WERI-Rb-1 (cell line): ENCODE measurements at places on chromosomes 5 and 9.
A peak's percentile ranks its signal among the peaks of the same experiment; 100 is the strongest.

- no peak for DNase-seq
These were observed 794 bp upstream of the DCAF12 start for GRCh38 chr9:34127035-34127948.

- DNase-seq: no peak
These were observed 14.5 kb downstream of the SLC22A4 start for GRCh38 chr5:132308701-132309100.

DNA sequence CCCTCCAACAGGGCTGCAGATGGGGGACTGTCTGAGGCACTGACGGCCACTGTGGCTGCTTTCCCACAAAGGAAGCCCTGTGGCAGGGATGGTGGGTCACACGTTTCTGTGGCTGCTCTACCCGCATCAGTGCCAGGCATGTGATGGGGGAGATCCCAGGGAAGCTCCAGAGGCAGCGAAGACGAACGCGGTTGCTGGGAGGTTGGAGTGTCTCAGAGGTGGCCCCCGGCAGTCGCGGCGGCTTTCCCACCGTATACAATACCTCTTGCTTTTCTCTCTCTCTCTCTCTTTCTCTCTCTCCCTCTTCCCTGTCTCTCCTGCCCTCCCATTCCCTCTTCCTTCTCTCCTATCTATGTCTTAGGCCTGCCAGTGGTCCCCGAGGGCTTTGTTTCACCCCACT lies 56.7 kb downstream of the CYFIP2 start:
- DNase-seq: no peak

- DNase-seq: peak; percentile 93
These were observed 5.8 kb downstream of the TRAF1 start for GRCh38 chr9:120920806-120921178.

- peak; percentile 49 for DNase-seq
These were observed 35.5 kb upstream of the ADAMTSL1 start for GRCh38 chr9:18438300-18438925.

DNA sequence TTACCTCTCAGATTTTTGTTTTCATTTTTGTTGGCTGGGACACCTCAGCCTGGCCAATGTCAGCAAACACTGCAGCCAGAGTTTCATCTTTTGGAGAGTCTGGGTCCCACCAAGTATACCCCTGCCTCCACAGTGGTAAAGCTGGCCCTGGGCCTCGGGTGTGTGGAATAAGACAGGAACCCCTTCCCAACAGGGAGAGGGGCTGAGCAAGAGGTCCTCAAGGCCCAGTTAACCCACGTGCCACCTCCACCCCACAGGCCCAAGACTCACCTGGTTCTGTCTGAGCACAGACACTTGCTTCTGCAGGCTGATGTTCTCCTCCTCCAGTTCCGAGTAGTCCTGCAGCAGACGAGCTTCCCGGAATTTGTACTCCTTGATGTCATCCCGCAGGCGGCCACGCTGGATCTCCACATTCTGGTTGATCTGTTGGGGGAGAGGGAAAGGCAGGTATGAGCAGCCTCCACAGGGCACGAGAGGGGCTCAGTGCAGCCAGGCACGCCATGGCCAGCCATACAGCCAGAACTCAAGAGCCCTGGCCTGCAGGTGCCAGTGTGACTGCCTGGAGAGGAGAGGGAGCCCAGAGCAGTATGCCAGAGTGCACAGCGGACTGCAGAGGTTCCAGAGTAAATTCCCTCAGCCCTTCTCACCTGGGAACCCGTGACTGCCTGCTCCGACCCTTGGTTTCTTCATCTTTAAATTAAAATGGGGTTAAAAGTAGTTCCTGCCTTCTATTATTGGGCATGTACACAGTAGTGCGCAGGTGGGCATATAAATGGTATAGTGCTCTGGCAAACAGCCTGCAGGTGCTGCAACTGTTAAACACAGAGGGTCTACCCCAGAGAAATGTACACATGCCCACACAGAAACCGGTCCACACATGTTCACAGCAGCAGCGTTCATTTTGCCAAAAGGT lies 42.0 kb downstream of the BICD2 start:
- no peak for DNase-seq

DNA sequence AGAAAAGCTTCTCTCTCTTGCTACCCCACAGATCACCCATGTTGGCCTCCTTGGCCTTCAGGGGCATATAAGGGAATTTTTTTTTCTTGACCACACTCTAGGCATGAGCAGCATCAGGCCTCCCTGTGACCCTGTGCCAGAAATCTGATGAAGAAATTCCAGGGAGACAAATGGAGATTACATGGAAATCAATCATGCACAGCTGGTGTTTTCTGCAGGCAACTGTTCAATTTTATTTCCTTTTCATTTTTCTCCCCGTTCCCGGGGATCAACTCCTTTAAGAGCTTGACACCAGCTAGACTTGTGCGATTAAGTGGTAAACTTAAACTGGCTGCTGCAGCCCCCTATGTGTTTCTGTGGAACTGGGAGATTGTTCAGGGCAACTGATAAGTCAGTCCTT lies 59.3 kb downstream of the GALNT10 start:
- no peak for DNase-seq

GRCh38 chr5:134136771-134137170 lies 22.3 kb downstream of the TCF7 start:
- DNase-seq: peak; percentile 4

DNA sequence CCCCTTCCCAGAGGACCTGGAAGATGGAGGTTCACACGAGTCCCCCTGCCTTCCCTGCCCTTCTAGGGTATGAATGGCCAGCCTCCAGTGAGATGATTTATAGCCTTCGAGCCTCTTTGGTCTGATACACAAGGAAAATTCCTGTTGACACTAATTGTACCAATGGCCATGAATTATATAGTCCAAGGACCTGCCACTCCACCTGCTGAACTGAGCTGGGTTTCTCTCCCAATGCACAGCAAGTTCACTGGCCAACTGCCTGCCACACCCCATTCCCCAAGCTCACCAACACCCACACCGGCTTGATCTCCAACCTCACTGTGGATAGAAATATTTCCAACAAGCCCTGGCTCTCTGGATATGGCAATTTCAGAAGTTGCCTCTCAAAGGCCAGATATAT lies 9.3 kb upstream of the ADRA1B start:
- DNase-seq: no peak

- no peak for DNase-seq
These were observed 117.6 kb downstream of the PRDM6 start for GRCh38 chr5:123206618-123207017.

GRCh38 chr5:78016863-78017529 lies 240.9 kb upstream of the TBCA start:
- no peak for DNase-seq

- no peak for DNase-seq
These were observed 9.7 kb upstream of the SREK1 start for GRCh38 chr5:66134407-66134861.

GRCh38 chr5:31492869-31493268 lies 39.0 kb downstream of the DROSHA start:
- no peak for DNase-seq

- DNase-seq: peak; percentile 31
These were observed 831 bp downstream of the INPP5E start for GRCh38 chr9:136438548-136439480.

DNA sequence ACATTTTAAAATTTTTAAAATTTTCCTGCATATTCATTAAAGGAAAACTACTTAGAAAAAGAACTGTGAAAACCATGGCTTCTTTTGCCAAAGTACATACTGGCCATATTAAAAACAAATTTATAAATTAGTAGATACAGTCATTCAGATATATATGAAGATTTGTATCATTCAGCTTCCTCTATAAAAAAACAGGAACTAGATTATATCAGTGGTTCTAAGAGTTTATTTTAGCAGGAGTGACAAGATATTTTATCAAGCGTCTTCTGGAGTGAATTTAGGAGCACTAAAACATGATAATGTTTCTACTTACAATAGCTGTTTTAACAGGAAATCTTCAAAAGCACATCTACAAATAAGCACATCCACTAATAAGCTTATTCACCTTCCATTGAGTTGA lies 171.4 kb downstream of the RAPGEF6 start:
- DNase-seq: no peak

GRCh38 chr5:62316176-62316502 lies 10.1 kb downstream of the KIF2A start:
- DNase-seq: no peak

DNA sequence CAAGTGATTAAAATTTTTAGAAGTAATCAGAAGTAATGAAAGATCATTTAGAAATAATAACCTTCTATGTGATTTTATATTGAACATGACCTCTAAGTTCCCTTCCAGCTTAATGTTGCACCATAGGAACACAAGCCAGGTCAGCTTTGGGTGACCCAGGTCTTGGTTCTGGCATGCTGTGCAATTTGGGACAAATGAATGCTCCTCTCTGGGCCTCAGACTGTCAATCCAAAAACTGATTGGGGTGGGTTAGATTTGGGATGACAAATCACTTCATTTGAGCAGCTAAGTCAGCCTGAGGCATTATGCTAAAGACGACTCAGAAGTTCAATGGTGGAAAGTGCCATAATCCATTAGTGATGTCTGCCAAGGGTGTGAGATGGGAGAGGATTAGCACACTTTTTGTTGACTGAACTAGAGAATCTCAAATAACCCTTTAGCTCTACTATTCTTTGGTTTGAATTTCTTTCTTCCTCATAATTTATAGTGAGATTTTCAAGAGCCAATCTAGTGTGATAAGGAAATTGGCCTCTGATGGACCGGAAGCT lies 60.7 kb upstream of the BOD1 start:
- DNase-seq: no peak

DNA sequence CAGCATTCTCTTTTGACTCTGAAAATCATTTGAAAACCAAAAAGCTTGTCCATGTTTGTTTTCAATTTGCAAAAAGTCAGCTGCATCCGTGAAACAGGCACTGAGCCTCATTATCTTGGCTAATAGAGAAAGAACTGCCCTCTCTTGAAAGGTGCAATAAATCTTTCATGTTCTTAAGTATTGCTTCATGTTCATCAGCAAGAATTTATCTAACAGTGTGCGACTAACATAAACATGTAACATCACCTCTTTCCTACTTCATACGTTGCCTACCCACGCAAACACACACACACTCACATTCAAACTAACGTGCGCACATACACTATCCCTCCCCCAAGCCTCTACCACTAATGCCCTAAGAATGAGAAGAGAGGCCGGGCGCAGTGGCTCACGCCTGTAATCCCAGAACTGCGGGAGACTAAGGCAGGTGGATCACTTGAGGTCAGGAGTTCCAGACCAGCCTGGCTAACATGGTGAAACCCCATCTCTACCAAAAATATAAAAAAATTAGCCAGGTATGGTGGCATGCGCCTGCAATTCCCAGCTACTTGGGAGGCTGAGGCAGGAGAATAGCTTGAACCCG lies 629.7 kb upstream of the ZNF608 start:
- peak; percentile 77 for DNase-seq

DNA sequence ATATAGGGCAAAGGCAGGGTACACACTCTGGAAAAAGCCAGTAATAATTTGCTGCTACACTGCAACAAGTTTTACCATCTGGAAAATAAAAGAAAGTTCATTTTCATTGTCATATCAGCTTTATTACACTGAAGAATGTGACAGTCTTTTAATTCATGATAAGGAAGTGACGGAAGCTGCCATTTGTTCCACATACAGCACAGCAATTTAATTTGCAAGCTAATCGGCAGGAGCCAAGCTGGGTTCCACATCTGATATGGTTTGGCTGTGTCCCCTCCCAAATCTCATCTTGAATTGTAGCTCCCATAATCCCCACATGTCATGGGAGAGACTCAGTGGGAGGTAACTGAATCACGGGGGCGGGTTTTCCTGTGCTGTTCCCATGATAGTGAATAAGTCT lies 16.5 kb downstream of the PRELID2 start:
- no peak for DNase-seq

- no peak for DNase-seq
These were observed 14.3 kb downstream of the OR2V2 start for GRCh38 chr5:181161534-181162175.

DNA sequence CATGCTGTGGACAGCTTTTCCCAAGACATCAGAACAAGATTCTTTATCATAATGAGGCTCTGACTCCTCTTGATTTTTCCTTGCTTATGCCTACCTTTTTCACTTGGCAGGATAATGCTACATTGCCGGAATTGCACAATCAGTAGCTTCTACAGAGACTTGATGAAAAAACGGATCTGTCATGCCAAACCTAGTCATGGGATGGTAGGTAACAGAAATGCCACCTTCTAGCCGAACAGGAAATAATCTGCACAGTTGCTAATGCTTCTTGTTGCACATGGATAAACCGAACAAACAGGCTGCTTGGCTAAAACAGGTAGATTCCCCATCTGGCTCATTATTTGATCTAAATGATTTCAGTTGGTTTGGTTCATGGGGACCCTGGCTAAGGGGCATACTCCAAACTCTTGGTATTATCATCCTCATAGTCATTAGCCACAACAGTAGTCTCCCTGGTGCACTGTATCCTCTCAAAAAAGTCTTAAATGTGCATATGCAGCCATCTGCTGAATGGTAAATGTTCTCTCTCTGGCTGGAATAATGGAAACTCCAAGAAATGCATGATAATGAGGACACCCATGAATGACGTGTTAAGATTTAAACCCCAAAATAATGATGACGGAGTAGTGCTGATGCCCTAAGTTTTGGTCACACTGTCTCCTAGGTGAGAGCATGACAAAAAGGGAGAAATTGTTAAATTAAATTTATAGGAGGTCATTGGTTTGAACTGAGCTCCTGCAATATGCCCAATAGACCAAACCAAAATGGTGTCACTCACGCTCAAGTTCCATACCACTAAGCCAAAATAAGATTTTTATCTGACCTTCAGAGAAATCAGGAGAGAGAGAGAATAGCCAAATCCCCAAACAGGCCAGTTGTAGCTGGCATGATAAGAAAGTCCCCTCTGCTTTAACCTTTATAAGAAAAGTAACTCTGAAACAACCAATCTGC lies 47.0 kb downstream of the RAPGEF1 start:
- no peak for DNase-seq

DNA sequence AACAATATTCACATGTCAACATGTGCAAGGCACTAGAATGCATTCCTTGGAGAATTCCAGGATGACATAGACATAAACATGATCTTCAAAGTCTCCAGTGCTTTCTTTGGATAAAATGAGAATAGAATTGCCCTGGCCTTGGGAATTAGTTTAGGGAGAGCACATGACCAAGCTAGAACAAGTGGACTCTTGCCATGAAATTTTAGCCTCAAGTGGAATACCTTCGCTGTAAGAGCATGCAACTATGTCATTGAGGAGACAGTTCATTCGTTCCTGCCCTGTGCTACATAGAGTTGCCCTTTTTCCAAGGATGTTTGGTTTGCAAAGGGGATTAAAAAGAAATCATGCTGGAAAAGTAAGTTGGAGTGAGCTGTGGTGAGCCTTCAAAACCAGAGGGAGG lies 42.7 kb downstream of the ZFAND5 start:
- DNase-seq: no peak

- no peak for DNase-seq
These were observed 2.8 kb downstream of the TICAM2 start for GRCh38 chr5:115599502-115599901.
